ENCODE measurements at places on chromosomes 11 and 22.

DNA sequence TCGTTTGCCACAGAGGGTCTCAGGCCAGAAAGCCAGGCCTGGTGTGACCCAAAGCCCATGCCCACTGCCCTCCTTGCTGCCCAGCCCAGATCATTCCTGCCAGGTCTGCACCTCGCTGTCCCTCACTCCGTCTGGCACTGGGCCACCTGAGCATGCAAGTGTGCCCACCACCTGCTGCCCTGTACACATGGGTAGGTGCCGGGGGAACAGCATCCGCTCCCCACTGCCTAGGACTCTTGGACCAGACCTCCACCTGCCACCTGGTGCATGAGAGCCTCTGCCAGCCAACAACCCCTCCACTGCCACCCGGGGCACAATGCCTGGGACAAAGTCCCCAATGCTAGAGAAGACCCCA, 12.5 kb downstream of the MGAT3 start:
- DNase-seq = no peak

GRCh38 chr22:30598986-30599385, 7.3 kb upstream of the PES1 start:
- no peak for DNase-seq

DNA sequence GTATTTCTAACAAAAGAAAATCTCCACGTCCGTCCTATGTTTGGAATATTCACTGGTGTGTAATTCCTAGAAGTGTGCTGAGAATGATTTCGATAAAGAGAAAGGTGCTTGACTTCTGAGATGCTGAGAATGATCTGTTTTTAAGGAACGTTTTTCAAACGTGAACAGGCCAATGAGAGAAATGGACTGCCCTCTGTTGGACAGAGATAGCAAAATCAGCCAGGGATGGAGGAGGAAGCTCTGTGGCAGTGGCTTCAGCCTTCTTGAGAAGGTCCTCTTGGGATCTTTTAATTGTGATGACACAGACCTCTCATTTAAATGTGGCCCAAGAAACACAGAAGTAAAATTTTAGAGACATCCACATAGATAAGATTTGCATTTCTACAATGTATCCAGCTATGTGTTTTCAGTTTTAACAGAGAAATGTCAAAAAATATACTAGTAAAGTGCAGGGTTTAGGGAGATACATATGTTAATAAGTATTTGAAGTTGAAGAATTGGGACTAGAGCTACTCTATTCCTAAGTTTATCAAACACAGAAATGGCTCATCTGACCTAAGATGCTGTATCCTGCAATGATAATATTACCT, 84.0 kb upstream of the RCN1 start:
- DNase-seq = no peak

- DNase-seq = no peak
Measured at GRCh38 chr11:34509336-34509876, 4.2 kb downstream of the ELF5 start.

GRCh38 chr11:111452817-111453552, 59.2 kb downstream of the BTG4 start:
- DNase-seq = no peak

GRCh38 chr22:44395118-44396005, 82.6 kb upstream of the SHISAL1 start:
- DNase-seq = peak; percentile 11

DNA sequence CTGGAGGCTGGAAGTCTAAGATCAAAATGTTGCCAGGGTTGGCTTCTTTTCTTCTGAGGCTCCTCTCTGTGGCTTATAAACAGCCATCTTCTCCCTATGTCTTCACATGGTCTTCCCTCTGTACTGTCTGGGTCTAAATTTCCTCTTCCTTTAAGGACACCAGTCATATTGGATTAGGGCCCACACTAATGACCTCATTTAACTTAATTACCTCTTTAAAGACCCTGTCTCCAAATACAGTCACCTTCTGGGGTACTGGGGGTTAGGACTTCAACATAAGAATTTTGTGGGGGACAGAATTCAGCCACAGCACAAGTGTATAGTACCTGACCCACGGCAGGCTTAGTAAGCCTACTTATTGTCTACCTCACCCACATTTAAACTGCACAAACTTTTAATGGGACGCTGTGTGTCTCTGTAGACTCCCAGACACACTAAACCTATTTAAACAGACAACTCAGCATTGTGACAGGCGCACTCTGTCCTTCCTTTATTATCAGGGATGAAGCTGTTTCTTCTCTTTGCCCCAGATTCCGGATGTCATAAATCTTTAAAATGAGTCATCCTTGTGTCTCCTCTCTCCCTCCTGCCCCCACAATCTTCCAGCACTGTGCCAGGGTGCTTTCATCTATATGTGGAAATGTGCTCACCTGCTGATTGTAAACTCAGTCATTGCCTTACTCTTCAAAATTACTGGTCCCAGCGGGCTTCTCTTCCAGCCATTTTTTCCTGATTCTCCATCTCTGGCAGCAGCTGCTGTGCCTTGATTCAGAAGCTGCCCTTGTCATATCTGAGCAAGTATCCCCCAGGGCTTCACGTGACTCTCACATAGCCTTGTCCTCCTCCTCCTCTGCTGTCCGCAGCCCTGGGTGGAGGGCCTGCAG, 5.4 kb upstream of the MAPK8IP1 start:
- DNase-seq = peak; percentile 77

DNA sequence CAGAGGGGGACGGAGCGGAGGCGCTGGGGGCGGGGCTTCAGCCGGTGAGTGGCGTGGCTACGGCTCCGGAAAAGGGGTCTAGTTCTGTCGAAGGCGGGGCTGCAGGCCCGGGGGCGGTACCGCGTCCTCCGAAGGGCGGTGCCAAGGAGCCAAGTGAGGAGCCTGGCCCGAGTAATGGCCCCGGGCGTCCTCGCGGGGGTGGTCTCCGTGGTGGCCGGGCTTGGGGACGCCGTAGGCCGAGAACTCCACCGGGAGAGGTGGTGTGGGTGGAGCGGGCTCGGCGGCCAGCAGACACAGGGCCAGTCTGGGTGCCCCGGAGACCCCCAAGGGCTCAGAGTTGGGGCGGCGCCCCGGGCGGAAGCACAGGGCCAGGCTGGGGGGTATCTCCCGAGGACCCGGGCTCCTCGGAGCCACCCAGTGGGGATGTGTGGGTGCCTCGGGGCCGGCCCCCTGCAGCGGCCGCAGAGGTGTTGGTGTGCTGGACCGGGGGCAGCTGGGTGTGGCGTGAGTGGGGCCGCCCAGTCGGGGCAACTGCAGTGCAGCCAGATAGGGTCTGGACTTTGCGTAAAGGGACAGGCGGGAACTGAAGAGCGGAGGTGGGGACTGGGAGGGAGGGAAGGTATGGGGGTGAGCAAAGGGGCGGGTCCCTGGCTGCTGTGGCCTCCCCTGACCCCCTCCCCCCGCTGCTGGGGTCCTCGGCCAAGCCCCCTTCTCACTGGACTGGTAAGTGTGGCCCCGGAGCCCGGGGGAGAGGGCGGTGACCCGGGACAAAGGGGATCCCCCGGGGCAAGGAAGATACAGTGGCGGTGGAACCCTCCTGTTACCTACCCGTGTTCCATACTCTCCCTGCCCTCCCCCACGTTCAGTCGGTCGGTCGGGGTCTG, 838 bp downstream of the FKBP2 start:
- DNase-seq = peak; percentile 67

GRCh38 chr11:95239871-95240649, 9.1 kb upstream of the SESN3 start:
- no peak for DNase-seq

DNA sequence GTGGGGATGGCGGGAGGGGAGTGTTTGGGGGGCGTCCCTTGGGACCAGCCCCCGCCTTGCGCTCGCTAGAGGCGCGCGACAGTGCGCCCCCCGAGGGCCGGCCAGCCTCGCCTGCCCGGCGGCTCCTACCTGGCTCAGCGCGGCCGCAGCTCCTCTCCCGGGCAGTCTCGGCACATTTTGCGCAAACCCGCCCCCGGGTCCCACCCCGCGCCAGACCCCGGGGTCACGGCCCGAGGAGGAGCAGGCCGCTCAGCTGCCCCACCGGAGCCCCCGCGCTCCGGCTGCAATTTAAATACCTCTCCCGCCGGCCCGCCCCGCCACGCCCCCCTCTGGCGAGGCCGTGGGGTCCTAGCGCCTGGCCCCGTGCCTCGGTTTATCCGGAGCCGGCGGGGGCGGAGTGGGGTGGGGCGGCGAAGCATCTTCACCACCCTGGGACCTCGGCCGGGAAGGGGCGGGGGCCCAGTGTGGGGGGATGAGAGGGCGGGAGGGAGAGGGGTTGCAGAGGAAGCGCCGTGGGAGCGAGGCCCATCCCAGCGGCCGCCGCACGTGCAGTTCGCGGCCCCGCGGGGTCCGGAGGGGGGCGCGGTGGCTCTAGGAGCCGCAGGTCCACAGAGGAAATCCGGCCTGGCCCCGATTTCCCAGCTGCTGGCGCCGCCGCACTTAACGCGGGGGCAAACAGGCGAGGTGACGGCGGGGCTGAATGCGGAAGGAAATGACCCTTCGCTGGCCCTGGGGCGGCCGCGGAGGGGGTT, at the start of gene LRRC32:
Gene LRRC32 (minus strand): TSS at position 263 of the 752 bp plus-strand sequence. CDS start 4,793 bp downstream, outside the sequence.
- peak; percentile 69 for DNase-seq

DNA sequence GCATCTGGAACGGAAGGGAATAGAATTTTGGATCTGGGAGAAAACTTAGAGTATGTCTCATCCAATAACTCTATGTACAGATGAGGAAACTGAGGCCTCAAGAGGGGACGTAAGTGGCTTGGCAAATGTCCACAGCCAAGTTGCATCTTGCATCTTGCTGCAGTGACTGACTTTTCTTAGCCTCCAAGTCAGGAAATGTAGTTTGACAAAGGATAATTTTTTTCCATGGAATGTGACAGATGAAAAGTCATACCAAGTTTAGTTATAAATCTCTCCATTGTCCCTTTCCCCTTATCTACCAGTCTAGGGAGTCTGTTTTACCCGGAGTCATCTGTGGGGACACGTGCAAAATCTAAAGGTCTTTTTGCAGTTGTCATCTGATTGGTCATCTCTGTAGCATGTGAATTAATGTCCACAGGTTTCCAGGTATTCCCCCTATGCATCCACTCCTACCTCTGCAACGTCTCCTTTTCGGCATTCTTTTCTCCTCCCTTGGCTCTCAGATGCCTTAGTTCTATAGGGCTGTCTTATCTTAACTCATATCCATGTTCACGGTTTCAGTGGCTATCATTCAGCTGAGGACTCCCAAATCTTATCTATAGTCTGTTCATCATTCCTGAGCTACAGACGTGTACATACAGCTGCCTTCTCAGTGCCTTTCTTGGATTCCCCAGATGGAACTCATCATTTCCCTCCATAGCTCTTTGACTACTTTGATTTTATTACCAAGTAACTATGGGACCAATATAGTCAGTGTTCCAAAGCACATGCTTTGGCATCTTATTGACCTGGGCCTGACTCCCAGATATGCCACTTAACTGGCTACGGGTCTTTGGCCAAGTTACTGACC, 139.5 kb upstream of the TIMP3 start:
- DNase-seq = no peak

GRCh38 chr11:10663990-10664389, 29.6 kb downstream of the IRAG1 start:
- no peak for DNase-seq

GRCh38 chr11:111633756-111634362, 31.6 kb downstream of the SIK2 start:
- DNase-seq = no peak

DNA sequence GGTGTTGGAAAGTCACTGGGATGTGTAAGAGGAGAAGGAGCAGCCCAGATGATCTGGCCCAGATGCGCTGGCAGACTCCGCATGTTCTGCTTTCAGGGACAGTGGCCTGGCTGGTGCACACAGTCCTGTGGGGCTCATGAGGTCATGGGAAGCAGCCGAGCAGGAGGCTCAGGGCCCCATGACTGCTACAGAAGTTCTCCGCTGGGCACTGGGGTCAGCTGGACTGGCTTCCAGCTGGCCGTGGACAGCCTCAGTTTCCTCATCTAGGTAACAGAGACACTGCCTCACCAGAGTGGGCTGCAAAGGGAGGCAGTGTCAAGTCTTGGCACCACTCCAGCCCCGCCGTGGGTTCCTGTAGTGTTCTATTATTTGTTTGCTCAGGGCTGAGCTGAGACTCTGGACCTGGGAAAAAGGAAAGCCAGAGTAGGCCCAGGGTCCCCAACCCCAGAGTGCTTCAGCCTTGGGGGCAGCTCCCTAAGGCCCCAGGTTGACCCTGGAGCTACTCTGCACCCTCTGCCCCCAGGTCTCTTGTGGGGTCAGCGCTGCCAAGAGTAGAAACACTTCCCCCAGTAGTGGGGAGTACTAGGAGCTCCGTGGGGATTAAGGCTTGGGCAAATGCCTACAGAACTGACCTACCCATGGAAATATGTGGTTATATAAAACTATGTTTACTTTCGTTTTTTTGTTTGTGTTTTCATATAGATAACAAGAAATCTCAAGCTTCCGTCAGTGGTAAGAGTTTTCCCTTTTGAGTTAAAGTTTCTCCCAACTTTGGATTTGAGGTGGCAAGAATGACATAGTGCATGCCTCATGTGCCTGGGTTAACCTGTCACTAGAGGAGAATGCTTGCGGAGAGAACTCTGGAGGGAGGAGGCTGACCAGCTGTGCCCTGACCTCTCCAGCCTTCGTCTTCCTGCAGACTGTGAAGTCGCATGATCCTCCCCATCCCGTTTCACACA, 45.3 kb downstream of the MED15 start:
- DNase-seq = peak; percentile 80

GRCh38 chr11:34052608-34053160, 1.2 kb downstream of the CAPRIN1 start:
- DNase-seq = peak; percentile 31

DNA sequence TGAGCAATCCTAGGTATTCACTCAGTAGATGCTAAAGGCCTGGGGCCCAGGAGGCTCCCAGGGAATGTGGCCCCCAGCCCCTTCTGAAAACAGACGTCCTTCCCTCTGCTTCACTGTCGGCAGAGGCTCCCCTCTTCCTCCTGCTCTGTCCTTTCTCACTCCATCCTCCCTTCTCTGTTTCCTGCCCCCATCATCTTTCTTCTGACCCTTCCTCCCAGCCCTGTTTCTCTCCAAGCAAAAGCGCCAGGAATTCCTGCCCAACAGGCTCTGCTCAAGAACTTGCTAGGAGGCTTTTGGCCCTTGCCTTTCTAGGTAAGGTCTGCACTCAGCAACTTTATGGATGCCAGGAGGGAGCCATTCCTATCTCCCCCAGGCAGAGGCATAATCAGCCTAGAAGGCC, 300.5 kb downstream of the NTM start:
- no peak for DNase-seq

DNA sequence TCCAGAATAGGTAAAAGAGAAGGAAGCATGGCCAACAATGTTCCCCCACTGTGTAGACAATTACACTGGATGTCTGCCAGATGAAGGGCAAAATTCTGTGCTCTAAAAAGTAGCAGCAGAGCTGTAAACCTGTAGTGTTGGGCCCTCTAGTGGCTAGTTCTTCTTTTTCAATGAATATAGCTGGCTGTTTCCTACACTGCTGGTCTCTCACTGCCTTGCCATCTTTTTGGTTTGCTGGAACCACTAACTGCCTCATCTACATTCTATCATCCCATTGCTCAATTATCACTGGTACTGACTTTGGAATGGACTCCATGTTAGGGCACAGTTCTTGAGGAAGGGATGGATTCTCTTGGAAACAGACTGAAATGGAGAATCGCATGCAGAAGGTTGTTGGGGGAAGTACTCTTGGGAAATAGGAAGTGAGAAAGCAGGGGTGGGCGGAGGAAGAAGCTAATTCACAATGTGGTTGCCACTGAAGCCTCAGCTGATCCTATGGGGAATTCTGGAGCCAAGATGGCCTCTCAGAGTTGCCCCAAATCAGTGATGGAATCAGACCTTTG, 17.9 kb downstream of the KCNE3 start:
- peak; percentile 26 for DNase-seq

Data from uterus (tissue), 4 donors.